ENCODE measurements at places on chromosomes 4 and X.

DNA sequence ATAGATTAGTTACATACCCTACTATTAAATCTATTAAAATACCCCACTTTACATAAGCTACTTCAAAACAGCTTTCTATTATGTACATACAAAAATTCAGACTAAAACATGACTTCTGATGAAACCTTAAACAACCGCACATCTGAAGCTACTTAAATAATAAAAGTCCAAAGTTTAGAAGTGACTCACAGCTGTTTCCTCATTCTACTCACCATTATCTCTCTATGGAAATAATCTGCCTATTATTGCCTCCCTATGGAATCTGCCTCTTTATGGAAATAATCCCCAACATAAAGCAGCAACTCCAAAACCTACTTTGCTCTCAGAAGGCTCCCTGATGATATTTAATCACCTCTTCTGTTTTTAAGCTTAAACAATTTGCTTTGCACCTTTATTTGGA, 15.7 kb upstream of the BANK1 start:
- no peak for DNase-seq

DNA sequence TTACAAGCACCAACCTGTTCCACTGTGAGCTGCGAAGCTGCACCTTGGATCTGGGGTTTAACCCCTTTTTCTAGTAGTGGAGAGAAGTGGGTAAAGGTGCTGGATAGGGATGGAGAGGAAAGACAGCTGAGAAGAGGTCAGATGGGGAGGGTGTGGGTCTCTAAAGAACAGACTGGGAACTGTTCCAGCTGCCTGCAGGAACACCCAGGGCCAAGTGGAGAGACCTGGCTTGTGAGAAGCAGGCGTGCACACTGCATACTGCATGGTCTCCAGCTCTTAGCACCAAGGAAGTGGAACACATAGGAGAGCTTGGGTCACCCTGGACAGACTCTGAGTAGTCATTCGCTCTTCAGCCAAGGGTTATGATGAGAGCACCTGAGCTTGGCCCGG, 16.1 kb downstream of the BCOR start:
- no peak for DNase-seq

DNA sequence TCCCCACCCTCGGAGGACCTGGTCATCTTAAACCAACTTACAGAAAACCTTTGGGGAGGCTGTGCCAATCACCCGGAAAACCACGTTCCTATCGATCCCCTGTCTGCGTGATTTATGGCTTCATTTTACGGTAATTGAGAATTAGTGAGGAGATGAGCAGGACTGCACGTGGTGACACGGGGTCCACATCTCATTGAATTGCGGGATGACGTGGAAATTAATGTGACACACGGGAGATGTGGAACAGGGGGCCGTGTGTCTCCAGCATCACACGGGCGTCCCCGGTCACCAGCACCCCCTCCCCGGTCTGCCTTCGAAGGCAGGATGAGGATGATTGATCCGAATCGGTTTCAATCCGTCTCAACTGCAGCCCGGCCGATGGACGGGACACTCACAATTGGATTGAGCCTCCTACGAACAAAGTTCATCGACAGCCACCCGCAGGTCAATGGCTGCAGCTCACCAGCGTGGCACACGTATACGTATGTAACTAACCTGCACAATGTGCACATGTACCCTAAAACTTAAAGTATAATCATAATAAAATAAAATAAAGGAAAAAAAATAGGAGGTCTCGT, 160.3 kb downstream of the SHOX start:
- DNase-seq: peak; percentile 37

GRCh38 chr4:93751411-93751810, 77.1 kb upstream of the ATOH1 start:
- DNase-seq: no peak

DNA sequence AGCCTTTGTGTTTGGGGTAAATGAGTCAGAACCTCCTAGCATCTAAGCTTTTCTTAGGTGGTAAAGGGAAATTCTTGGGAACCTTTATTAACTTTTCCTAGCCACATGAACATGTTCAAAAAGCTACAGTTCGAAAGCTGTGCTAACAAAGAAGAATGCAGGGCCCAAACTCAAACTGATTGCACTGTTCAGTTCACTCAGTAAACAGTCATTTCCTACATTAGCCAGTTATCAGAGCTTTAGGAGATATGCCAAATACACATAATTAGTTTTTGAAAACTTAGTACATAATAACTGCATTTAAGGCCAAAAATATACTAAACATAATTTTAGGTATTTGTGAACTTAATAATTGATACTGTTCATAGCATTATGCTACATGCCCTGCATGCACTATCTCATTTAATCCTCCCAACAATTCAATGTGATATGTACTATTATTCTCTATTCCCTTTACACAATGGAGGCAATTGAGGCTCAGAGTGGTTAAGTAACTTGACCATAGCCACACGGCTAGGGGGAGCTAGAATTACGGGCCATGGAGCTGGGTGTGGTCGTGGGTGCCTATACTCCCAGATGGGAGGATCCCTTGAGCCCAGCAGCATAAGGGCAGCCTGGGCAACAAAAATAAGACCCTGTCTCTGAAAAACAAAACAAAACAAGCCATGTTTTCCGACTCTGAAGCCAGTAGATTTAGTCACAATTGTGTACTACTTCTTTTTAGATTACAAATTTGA, 43.9 kb upstream of the PDGFRA start:
- DNase-seq: no peak

GRCh38 chr4:124854968-124855367, 142.4 kb upstream of the ANKRD50 start:
- DNase-seq: no peak

- DNase-seq: no peak
Observed at GRCh38 chr4:143701365-143701764, 890 bp upstream of the FREM3 start.

DNA sequence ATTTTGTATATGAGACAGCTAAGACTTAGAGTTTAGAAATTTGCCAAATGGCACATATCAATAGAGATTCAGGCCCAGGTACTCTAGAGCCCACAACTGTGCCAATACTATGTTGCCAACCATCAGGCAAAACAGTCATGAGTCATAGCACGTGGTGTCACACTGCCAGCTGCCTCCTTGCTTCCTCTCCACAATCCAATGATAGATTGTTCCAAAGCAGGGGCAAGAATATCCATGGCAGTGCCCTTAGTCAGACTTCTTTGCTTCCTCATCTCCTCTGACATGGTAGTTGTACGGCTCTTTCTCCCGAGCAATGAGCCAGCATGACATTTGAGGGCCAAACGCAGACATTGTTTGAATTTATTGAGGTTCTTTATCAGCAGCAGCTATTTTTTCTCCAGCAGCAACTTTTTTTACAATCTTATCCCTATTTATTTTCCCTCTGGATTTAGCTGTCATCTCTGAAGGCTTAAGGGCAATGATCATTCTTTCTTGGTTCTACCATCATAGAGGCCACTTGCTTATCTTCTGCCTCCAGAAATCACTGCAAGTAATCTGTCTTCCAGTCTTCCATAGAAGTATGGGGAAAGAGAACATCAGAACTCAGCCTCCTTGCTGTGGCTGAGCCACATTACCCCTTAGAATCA, 169.7 kb downstream of the COL4A6 start:
- no peak for DNase-seq

DNA sequence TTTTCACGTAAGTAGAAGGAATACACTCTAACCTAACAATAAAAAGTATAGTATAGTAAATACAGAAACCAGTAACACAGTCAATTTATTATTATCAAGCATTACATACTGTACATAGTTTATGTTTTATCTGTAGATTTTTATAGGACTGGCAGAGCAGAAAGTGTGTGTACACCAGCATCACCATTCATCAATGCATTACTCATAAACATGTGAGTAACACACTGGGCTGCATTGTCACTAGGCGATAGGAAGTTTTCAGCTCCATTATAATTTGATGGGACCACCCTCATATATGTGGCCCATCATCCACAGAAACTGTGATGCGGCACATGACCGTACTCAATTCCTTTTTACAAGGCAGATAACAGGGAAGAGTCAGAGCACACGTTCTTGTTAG, 137.8 kb upstream of the RBPJ start:
- DNase-seq: no peak

DNA sequence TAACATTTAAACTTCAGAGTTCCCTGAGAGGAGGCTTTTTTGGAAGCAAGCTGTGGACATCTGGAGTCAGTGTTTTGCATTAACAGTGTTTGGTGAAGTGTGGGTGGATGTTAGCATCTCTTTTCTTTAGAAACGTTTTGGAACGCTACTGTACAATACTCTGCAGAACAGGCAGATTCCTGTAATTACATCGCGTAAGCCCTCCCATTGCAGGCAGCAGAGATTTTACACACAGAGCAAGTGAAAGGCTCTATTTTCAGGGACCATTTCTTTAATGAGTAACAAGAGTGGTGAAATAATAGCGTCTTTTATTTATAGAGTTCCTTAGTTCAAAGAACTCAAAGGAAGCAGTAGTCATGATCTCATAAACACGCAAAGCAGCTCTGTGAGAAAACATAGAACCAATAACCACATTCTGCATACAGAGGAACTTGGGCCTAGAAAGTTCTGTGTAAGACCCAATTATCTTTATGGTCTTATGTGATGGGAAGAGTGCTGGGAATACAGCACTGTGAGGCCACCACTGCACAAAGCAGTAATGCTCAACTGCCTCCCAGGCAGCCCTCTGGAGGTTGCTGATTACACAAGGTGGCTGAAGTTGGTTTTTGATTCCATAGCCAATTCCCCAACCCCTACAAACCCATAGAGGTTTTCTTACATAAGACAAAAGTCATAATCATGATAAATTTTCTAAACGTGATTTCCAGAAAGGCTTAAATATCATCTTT, 298.7 kb upstream of the EPHA5 start:
- no peak for DNase-seq

DNA sequence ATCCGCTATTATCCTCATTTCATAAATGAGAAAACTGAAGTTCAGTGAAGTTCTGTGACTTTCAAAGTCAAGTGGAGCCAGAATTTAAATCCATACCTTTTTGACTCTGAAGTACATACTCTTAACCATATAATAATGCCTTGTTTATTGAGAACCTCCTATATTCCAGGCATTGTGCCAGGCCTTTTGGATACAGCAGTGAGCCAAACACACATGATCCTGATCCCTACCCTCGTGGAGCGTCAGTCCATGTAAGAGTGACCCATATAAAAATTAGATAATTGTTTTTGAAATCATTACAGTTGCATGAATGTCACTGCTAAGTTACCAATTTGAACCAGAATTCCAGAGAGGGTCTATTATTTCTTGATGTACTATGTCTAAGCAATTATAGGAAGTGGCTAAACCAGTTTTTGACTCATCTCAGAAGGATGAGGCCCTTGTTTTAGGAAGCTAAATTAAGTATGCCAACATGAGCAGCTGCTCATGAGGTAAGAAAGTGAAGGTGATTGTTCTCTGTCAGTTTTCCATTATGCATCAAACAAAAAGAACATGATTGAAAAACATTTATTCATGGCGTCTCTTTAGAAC, 289.5 kb downstream of the GLUD2 start:
- no peak for DNase-seq

DNA sequence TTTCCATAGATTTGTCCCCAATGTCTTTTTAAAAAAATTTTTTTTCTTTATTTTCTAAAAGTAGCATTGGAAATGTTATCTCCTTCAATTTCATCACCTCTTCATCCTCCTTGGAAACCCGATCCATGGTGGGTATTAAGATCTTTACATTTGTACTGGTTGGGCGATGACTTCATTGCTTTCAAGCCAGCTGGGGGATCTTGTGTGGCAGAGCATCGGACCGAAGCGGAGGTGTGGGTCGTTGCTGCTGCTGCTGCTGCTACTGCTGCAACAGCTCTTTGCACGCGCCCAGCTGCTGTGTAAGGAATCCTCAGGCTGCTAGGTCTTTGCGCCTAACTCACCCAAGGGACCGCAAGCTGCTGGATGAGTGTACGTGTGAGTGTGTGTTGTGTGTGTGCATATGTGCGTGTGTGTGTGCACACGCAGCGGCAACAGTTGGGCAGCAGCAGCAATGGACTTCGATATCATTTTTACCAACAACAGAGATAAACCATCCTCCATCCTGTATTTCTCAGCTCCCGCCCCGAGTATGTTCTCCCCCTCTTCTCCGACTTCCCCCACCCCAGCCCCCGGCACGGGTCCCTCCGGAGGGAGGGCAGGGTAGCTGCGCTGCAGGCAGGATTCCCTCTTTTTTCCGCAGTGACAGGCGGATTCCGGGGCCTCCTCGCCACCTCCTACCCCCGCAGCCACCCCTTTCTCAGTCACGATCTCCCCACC, 768 bp upstream of the CDKL5 start:
- DNase-seq: peak; percentile 74

- DNase-seq: no peak
Observed at GRCh38 chrX:78522601-78523000, 136.5 kb downstream of the RTL3 start.

DNA sequence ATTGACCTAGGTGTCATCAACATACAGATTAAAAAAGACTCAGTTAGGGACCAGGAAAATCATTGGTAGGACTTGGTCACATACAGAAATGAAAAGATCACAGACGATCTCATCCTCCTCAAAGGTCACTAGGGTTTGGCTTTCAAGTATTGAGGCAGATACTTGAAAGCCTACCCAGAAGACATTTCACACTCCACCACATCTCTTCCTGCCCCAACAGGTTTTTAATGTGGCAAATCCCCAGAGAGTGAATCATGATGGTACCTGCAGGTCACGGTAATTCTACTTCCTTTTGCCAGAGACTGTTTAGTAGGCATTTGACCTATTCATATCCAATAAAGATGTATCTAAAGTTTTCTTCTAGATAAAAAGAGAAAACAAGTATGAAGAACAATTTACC, 44.1 kb downstream of the INPP4B start:
- DNase-seq: no peak

DNA sequence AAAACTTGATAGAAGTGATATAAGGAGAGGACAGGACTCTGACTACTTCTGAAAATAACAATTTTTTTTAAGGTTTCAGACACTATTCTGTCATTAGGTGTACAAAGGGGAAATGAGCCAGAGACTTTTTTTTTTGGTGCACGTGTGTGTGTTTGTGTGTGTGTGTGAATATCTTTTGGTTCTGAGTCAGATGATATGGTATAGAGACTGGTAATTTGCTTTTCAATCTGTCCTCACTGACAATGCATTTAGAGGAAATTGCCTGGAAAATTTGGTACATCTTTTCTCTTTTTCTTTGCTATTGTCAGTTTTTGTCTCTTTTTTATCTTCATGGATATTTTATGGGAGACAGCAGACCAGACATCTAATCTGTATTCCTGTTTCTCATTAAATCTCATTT, 59.3 kb downstream of the DDIT4L start:
- no peak for DNase-seq

DNA sequence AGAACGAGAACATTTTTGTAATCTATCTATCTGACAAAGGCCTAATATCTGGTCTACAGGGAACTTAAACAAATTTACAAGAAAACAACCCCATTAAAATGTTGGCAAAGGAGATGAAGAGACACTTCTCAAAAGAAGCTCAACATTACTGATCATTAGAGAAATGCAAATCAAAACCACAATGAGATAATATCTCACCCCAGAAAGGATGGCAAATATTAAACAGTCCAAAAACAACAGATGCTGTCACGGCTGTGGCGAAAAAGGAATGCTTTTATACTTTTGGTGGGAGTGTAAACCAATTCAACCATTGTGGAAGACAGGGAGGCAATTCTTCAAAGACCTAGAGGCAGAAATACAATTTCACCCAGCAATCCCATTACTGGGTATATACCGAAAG, 2284.8 kb downstream of the ARAP2 start:
- no peak for DNase-seq

- no peak for DNase-seq
Observed at GRCh38 chr4:160956875-160957274, 1206.9 kb downstream of the FSTL5 start.
